GM23248 (cell line): ENCODE measurements at places on chromosomes 11 and 22.

DNA sequence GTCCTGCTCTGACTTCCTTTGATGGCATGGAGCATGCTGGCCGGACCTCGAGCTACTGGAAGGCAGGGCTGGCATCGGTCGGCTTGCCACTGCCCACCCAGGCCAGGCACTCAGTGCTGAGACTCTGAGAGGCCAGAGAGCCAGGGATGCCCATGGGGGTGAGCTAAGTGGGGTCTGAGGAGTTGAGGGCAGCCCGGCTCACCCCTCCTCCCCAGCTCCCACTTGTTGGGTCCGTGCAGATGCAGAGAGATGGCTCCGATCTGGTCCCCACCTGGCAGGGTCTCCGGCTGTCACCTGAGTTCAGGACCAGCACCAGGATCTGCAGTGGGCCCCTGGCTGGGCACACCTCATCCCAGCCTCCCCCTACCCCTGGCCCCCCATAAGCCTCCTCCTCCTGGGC, 13.3 kb downstream of the LSP1 start:
- no peak for DNase-seq

- no peak for DNase-seq
These were observed 8.7 kb upstream of the ABTB2 start for GRCh38 chr11:34366522-34366921.

GRCh38 chr11:100561323-100561722, 125.8 kb upstream of the ARHGAP42 start:
- DNase-seq = no peak

- DNase-seq = no peak
These were observed 19.3 kb upstream of the IL10RA start for GRCh38 chr11:117966908-117967307.

DNA sequence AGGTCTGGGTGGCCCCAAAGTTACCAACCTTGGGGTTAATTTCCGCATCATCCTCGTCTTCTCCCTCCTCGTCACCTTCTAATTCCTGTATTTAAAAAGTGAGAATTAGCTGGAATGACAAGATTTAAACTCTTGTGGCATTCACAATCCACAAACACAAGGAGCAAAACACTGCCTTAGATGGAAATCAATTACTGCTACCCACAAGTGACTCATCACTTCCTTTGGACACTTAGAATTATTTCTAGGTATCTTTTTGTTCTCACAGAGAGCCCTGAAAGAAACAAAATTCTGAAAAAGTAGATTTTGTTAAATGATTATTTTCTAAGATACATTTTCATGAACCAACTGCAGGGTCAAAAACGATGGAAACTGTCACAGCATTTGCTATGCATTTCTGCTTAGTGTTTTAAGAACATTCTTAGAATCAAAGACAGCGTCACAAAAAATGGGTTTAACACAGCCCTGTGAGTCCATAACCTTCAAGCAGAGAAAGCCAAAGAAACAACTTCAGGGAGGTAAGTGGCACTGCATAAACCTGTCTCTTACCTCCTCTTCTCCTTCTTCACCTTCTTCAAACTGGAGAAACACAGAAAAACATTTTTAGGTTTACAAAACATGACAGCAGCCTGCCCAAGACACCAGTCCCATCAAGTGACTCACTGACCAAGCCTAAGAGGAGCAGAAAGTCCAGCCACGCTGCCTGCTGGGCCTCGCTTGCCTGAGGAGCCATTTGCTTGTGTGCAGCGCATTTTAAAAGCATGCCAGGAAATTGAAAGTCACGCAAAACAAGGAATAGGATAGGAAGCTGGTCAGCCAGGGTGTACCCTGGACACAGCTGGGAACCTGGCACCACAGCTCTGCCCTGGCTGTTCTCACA, 22.3 kb upstream of the PHLDA2 start:
- peak; percentile 75 for DNase-seq
